AG04450 (cell line): ENCODE measurements at places on chromosomes 11 and 22.

GRCh38 chr11:12867531-12867930 lies 141.6 kb upstream of the RASSF10 start:
- no peak for DNase-seq

- no peak for DNase-seq
Observed at GRCh38 chr11:12518606-12519385, 141.4 kb downstream of the PARVA start.

DNA sequence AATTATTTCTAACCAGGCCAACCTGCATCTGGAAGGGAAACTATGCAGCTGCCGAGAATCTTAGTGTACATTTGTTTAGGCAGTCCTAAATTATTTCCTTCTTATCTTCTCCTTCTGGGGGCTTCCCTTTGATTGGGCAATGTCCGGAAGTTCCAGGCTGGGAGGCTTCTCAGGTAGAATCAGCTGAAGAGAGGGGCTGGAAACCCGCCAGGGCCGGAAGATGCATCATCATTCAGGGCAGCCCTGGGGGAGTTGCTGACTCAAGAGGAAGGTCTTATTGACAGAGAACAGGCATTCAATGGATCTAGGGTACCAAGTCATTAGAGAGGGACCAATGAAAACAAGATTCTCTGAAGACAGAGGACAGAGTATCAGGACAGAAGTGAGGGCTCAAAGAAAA lies 150.7 kb downstream of the BLID start:
- no peak for DNase-seq

DNA sequence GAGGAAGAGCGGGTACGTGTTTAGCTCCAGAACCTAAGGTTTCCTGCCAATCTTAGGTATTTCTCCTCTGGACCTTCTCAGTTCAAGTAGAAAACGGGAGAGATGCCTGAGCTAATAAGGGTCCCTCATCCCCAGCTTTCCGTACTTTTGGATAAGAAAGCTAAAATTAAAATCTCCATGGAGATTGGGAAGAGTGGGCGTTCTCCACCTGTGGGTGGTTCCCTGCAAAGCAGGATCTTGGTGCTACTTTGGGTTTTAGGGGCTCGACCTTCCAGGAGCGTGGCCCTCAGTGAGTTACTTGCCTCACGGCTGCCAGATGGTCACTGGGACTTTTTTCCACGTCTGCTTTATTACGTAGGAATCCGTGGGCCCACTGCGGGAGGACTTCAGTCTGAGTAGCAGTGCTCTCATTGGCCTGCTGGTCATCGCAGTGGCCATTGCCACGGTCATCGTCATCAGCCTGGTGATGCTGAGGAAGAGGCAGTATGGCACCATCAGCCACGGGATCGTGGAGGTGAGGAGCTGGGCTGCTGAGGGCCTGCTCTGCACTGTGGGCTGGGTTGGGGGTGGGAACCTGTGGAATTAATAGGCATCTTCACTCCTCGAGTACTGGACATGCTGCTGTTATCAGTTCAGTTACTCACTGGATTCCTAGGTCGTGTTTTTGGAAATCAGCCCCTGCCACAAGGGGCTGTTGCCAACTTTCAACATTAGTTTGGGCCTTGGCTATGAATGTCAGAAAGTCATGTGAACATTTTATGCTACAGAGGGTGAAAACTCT lies 17.8 kb upstream of the ST14 start:
- no peak for DNase-seq

GRCh38 chr11:29224739-29225384 lies 792.0 kb downstream of the KCNA4 start:
- no peak for DNase-seq

DNA sequence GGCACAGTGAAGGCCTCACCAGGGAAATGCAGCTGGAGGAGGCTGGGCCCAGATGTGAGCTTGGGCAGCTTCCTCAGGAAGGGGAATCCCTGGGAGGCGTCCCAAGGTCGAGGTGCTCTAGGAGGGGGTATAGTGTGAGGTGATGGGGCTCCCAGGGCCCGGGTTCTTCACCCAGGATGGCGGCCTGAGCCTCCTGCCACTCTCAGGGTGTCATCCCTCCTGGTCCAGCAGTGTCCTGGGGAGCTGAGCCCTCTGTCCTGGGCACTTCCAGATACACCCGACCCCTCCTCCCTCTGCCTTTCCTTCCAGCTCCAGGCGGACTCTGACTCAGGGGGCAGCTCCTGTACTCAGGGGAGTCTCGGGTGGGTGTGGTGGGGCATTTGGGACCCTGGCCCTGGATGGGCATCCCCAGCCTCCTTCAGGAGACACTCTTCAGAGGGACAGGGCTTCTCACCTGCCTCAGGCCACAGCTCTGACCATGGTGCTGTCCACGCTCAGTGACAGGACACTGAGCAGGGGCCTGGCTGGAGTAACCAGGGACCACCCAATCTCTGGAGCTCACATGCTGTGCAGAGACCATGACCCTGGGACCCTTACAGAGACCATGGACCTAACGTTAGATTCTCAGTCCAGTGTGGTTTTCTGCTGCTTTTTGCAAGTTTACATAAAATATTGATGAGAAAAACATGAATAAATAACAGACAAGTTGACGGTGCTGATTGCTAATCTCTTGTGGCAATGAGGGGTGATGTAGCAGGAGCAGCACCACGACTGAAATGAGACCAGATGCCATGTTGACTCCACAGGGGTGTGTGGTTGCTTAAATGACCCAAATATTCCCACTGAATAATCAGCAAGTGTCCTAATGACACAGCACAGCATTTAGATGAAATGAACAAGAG lies 101.9 kb downstream of the GGTLC2 start:
- no peak for DNase-seq
